A549 treated with GW870086 at 1 μM for 4 hours (cell line): ENCODE measurements at places on chromosomes 16 and 17. TPM values are rescaled to one million over a fixed set of nuclear protein-coding genes. Genes with fewer than 3 reads are reported as not detected.

The TAOK2 gene
- 24.7 to 33.4 TPM (median 31.0 TPM) in 5 replicates for total RNA-seq

The WNT3 gene
- total RNA-seq: 3.8 to 4.7 TPM (median 4.2 TPM) in 5 replicates

The PIGS gene
- 51.4 to 61.9 TPM (median 58.3 TPM) in 5 replicates for total RNA-seq

The CA4 gene
- 0.21 to 0.30 TPM (median 0.24 TPM) in 3 of 5 replicates, not detected in the others for total RNA-seq

The RSKR gene
- total RNA-seq: 2.5 to 4.6 TPM (median 3.8 TPM) in 5 replicates

The LYRM9 gene
- 1.4 to 1.9 TPM (median 1.6 TPM) in 5 replicates for total RNA-seq

The PDE6G gene
- total RNA-seq: 1.6 to 3.1 TPM (median 2.3 TPM) in 5 replicates

The OR1D5 gene
- total RNA-seq: not detected in 5 replicates

The PRSS22 gene
- 0.39 to 1.4 TPM (median 1.3 TPM) in 5 replicates for total RNA-seq

The NPW gene
- 0.44 to 1.7 TPM (median 0.85 TPM) in 5 replicates for total RNA-seq

The CD19 gene
- not detected in 5 replicates for total RNA-seq

The ANKS4B gene
- 0.03 to 0.09 TPM (median 0.07 TPM) in 4 of 5 replicates, not detected in the other for total RNA-seq

The SPAG9 gene
- total RNA-seq: 70.5 to 96.1 TPM (median 87.5 TPM) in 5 replicates

The KRTAP17-1 gene
- total RNA-seq: not detected in 5 replicates

The ADAD2 gene
- total RNA-seq: not detected in 5 replicates

The ITGAX gene
- total RNA-seq: 1.0 to 2.4 TPM (median 1.3 TPM) in 5 replicates

The SEPTIN12 gene
- not detected in 5 replicates for total RNA-seq

The ITGB4 gene
- 74.8 to 94.7 TPM (median 80.4 TPM) in 5 replicates for total RNA-seq

The KRT222 gene
- total RNA-seq: 0.19 to 0.52 TPM (median 0.44 TPM) in 4 of 5 replicates, not detected in the other

The YBX2 gene
- total RNA-seq: 0.22 to 0.91 TPM (median 0.52 TPM) in 5 replicates

The RUSF1 gene
- 40.2 to 51.2 TPM (median 48.8 TPM) in 5 replicates for total RNA-seq

The EPX gene
- not detected in 5 replicates for total RNA-seq

The MEIOB gene
- total RNA-seq: 1.2 to 2.1 TPM (median 1.5 TPM) in 5 replicates

The HOXB6 gene
- 3.5 to 6.3 TPM (median 5.4 TPM) in 5 replicates for total RNA-seq

The PRDM7 gene
- not detected in 5 replicates for total RNA-seq

The CD300LG gene
- total RNA-seq: 0.05 TPM in 1 of 5 replicates, not detected in the others

The SSTR5 gene
- total RNA-seq: 0.47 to 1.6 TPM (median 0.69 TPM) in 5 replicates

The KRTAP2-1 gene
- total RNA-seq: not detected in 5 replicates

The UMOD gene
- not detected in 5 replicates for total RNA-seq

The FGF11 gene
- 0.43 to 1.3 TPM (median 1.1 TPM) in 5 replicates for total RNA-seq

The ARHGDIG gene
- total RNA-seq: 1.7 to 3.2 TPM (median 2.5 TPM) in 5 replicates

The PMP22 gene
- 183 to 230 TPM (median 209 TPM) in 5 replicates for total RNA-seq

The ARHGAP44 gene
- 2.3 to 2.8 TPM (median 2.4 TPM) in 5 replicates for total RNA-seq

The CNGB1 gene
- total RNA-seq: 0.03 to 0.09 TPM (median 0.08 TPM) in 4 of 5 replicates, not detected in the other

The ARHGAP27 gene
- 12.5 to 19.4 TPM (median 17.7 TPM) in 5 replicates for total RNA-seq

The CBX2 gene
- 12.3 to 17.4 TPM (median 15.8 TPM) in 5 replicates for total RNA-seq

The TAC4 gene
- total RNA-seq: not detected in 5 replicates

The COPZ2 gene
- 13.9 to 19.5 TPM (median 17.4 TPM) in 5 replicates for total RNA-seq

The DHRS7C gene
- not detected in 5 replicates for total RNA-seq

The MYL4 gene
- 0.16 TPM in 1 of 5 replicates, not detected in the others for total RNA-seq

The NPB gene
- total RNA-seq: 0.27 to 0.84 TPM (median 0.53 TPM) in 5 replicates

The QPRT gene
- 0.56 to 1.4 TPM (median 0.76 TPM) in 5 replicates for total RNA-seq
